KBM-7 (cell line): ENCODE measurements at places on chromosomes 11 and 22.

DNA sequence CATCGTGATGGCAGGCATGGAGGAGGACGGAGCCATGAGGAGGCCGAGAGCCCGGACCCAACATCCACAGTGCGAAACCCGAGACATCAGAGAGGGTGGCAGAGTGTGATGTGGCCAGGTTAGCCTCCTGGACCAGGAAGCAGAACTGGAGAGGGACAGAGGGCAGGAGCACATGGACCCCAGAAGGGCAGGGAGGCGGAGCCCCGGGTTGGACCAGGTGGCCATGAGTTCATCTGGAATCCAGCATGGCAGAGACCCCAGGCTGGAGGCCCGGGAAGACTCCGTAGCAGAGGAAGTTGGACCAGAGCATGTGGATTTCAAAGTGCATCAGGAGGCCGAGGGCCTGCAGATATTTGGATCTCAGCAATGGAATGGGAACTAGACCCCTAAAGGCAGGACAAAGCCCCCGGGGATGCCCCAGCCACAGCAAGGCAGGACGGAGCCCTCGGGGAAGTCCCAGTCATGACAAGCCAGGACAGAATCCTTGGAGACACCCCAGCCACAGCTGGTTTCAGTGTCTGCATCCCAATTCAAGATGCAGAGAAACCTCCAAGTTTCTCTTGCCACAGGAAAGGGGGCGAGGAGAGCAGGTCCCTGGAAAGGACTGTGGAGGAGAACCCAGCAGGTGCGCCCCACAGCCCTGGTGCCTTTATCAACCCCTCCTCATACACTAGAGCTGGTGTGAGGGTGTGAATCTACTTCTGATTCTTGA lies 1393.4 kb downstream of the BRD1 start:
- no peak for DNase-seq

DNA sequence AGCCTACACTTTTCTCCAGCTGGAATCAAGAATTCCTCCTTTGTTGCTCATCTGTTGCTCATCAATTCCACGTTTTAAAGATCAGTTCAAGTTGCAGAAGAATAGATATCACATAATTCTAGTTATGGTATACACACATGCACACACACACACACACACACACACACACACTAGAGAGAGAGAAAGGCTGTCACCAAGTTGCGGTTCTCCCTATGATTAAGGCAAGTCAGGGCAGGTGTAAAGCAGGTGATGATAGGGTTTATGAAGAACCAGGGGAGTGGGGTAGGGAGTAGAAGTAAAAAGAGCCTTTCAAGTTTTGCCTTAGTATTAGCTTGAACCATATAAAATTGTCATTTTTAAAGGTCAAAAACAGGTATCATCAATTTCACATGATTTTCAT lies 31.7 kb upstream of the TMPRSS4 start:
- no peak for DNase-seq

DNA sequence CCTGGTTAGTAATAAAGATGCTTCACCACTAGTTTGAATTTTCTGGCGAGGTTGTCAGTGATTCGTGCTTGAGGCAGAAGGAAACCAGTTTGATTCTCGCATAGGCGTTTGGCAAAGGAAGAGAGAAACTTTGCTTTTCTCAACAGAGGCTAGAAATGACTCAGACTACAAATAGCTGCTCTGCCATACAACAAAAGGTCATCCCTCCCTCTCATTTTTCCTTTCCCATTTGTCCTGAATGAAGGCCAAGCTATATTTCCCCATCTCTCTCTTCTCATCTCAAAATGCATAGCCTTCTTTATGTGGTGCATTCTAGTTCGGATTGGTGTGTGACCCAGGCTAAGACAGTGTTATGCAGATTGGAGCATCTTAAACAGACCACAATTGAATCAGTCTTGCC lies 741.4 kb downstream of the NTM start:
- no peak for DNase-seq

DNA sequence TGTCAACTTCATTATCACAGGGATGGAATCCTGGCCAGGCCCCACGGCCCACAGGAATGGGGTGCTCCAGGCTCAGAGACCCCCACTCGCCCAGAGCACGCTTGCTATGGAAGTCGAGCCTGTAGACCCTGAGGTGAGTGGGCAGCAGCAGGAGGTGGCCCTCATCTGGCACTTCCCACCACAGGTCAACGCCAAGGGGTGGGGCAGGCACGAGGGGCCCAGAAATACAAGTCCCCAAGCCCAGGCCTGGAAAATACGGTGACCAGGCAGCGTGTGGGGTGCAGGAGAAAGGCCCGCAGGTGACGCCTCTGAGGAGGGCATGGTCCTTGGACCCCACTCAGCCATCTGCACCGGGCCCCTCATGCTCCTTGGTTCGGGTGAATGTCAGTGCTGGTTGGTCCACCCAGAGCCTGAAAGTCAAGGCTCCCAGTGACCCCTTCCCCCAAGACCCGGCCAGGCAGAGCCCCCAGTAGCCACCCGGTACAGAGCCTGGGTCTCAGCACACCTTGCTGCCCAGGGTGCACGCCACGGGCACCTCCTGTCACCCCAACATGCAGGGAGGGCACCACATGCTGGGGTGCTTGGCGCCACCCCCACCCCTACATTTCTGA lies 2.4 kb downstream of the MOB2 start:
- no peak for DNase-seq

DNA sequence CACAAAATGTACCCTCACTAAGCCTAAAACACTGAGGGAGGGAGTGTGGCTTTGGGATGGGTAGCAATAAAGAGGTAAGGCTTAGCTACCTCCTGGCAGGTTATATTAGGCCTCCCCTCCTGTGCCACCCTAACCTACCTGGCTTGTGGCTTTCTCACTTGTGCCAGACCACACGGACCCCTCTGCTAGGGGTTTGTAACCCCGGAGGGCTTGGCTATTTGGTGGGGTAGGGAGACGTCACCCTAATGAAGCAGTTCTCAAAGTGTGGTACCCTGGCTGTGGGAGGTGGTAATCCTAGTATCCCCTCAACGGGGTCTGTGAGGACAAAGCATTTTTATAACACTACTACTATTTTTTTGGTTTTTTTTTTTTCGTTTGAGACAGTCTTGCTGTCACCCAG lies 9.0 kb upstream of the MCM5 start:
- DNase-seq: no peak

- no peak for DNase-seq
These were observed 135.1 kb downstream of the SHANK2 start for GRCh38 chr11:71117311-71117710.

- DNase-seq: no peak
These were observed 34.5 kb upstream of the PARVG start for GRCh38 chr22:44146088-44146861.

- peak; percentile 91 for DNase-seq
These were observed 14.3 kb upstream of the BCL9L start for GRCh38 chr11:118939953-118940598.

- DNase-seq: no peak
These were observed 55.2 kb downstream of the ST3GAL4 start for GRCh38 chr11:126410649-126411048.

GRCh38 chr11:130508913-130509312 lies 60.5 kb downstream of the ADAMTS15 start:
- no peak for DNase-seq

DNA sequence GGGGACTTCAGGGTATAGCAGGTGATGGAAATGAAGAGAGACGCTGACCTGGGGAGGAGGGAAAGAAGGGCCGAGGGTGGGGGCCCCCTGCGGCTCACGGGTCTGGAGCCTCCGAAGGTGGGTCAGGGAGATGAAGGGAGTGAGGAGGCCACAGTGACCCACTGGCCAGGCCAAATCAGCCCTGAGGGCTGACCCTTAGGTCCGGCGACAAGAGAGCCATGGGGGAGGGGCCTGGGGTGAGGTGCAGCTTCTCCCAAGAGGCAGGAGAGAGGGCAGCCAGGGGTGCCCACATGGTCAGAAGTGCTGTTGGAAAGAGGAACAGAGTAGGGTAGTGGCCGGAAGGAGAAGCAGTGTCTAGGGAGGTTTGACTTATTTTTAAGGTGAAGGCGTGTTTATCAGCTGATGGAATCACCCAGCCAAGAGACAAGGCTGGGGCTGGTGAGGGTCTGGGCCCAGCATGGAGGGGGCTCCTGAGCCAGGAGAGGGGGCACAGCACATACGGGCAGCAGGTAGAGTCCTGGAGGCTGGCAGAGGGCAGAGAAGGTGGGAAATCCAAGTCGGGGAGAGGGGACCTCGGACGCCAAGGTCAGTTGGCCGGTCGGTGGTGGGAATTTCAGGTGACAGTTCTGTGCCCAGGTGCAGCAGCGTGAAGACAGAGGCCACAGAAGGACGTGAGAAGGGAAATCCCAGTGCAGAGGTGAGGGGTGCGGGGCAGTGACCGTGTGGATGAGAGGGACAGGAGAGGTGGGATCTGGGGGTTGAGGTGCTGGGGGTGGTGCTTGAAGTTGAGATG lies 49.0 kb downstream of the LINC01488 start:
- DNase-seq: peak; percentile 80

DNA sequence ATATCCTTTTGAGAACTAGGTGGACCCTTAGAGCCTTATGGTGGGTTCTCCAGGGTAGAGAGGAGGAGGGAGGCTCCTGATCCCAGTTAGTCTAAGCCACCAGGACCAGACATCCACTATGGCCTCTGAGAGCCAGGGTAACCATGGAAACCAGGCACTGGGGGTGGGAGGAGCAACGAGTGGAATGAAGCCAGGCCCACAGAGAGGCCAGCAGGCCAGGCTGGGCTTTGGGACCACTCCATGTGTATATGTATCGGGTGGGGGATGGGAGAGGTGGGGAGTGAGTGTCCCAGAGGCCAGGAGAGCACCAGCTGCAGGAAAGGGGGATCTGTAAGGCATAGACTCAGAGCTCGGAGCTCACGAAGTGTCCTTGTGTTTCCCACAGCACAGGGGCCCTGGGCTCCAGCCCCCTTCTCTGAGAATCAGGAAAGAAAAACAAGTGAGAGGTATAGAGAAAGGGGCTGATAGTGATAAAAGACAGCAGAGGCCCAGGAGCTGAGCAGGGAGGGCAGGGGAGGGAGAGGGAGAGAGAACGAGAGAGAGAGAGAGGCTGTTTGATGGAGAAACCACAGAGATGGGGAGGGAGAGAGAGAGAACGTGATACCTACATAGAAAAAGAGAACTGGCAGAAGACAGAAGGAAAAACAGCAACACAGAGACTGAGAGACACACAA lies 15.5 kb upstream of the TSPAN18 start:
- no peak for DNase-seq

- peak; percentile 22 for DNase-seq
These were observed 48.7 kb upstream of the TEAD1 start for GRCh38 chr11:12625438-12626071.

GRCh38 chr22:36277482-36278291 lies 24.8 kb downstream of the APOL1 start:
- peak; percentile 72 for DNase-seq

DNA sequence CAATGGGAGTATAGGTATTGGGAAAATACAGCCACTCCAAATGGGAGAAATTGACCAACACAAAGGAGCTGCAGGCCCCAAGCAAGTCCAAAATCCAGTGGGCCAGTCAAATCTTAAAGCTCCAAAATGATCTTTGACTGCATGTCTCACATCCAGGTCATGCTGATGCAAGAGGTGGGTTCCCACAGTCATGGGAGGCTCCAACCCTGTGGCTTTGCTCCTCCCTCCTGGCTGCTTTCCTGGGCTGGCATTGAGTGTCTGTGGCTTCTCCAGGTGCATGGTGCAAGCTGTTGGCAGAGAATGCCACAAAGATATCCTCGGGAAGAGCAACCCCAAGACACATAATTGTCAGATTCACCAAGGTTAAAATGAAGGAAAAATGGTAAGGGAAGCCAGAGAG lies 80.8 kb downstream of the IGLL5 start:
- no peak for DNase-seq

GRCh38 chr11:17347676-17348075 lies 3.9 kb upstream of the NCR3LG1 start:
- no peak for DNase-seq

DNA sequence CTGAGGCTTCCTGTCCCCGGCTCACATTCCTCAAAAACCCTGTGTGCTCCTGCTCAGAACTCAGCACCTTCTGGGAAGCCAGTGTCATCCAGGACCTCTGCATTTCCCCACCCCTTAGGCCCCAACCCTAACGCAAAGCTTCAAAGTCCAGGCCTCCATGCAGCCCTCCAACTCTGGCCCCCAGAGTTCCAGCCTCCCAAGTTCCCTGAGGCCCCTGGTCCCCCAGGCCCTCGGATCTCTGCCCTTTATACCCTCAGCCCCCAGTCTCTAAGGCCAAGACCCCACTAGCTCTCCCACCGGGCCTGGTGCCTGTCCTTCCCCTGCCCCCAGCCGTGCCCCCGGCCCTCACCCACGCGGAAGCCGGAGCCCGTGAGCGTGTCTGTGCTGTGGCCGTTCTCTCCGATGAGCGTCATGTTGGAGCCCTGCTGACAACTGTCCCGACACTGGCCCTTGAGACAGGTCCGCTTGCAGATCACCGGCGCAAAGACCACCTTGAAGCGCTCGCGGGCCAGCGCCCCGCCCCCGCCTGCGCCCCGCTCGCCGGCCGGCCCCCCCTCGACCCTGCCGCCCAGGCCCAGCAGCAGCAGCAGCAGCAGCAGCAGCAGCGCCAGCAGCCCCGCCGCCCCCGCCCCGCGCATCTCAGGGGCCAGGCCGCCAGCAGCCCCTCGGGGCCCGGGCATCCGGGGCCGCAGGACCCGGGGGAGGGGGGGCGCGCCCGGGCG lies 718 bp downstream of the LTBP3 start:
- no peak for DNase-seq

GRCh38 chr22:20054034-20054427 lies 26.0 kb upstream of the DGCR8 start:
- DNase-seq: no peak

DNA sequence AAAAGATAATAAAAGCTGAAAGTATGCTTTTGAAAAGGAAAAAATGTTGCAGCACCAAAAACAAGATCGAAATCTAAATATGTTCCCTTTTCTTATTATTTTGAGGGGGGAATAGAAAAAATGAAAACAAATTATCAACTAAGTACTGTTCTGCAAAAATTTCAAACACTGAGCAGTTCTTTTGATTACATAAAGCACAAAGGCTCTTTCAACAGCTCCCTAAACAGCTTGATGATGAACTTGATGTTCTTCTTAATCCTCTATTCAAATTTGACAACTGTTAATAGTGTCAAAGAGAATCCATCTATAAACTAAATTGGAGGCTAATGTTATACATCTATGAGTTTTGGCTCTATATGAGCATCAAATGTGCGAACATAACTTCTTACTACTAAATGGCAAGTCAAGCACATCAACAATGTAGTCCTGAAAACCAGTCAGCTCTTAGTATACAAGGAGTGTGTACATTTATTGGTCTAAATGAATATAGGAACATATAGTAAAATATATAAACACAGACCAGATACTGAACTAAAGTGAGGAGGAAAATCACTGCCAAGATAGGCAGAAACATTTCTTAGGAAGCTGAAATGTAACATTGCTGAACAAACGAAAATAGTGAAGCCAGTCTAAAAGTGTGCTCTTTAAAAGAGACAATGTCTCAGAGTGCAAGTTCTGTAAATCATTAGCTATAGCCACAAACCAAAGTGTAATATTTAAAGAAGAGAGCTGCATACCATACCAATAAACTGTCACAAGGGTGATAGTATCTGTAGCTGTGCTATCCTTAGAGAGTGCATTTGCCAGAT lies 94.3 kb downstream of the SOX6 start:
- DNase-seq: no peak

GRCh38 chr22:43345761-43346301 lies 2.7 kb upstream of the SCUBE1 start:
- DNase-seq: no peak

- DNase-seq: no peak
These were observed 272.5 kb downstream of the TBC1D22A start for GRCh38 chr22:47034905-47035419.
